Large intestine (tissue), 12 donors: ENCODE measurements at places on chromosomes 1 and 21. TPM values are rescaled to one million over a fixed set of nuclear protein-coding genes. Genes with fewer than 3 reads are reported as not detected.

The NCMAP gene
- 10.9 TPM for polyA plus RNA-seq

The S100A7A gene
- not detected for polyA plus RNA-seq

The C8B gene
- polyA plus RNA-seq = 0.06 TPM

The GNG4 gene
- 41.6 TPM for polyA plus RNA-seq

The RRP1B gene
- polyA plus RNA-seq = 21.1 TPM

The CD101 gene
- 4.6 TPM for polyA plus RNA-seq

The ICOSLG gene
- polyA plus RNA-seq = 3.0 TPM
